ENCODE measurements at places on chromosomes 11 and 22.

DNA sequence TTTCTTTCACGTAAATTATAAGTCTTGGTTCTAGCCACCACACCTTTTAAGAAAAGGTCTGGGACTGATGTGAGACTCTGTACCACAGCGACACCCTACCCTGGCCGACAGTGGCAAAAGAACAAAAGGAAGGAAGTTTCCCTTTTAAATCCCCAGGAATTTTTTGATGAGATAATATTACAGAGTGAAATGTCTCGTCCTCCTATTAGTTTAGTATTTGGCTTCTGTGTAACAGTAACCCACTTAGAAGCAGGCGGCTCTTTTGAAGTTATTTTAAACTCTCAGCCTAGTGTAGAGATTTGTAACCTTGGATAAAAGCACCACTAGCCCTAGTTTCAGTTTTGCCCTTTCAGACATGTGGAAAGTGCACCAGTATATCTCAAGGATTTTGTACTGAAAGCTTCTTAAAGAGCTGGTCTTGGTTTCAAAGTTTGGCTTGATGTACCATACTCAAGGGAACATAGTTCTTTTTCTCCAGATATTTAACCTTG lies 84.1 kb downstream of the C22orf31 start:
- no peak for DNase-seq

DNA sequence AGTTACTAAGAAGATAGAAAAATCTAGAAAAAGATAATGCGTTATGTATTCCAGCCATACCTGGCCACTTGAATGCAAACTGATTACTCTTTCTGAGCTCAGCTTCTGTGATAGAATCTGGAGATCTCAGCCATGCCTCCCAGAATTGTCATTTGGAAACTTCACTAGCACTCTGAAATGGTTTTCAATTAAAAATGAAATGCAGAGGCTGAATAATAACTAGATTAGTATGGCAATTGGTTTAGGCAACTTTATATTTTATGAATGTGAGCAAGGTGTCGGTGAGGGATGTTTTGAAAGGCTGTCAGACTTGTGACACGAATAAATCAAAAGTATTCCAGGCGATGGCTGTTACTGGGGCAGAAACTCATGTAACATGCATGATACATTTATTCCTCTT lies 128.8 kb upstream of the SORL1-AS1 start:
- DNase-seq = no peak

DNA sequence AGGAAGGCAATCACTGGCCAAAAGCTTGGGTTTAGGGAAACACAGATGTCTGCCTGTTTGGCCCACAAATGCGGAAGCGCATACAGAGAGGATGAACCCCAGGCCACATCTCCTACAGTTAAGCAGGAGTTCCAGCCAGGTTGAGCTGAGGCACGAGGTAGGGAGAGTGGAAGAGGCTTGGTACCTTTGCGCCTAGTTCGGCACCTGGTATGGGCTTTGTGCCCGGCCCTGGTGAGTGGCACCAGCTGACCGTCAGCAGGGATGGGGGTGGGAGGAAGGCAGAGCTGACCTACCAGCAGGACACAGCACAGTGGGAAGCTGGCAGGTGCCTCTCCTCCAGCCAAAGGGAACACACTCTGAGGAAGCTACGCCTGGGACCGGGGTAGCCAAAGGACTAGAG lies 57.6 kb downstream of the KCNC1 start:
- no peak for DNase-seq

GRCh38 chr11:5275369-5276110 lies 5.8 kb upstream of the HBE1 start:
- no peak for DNase-seq

DNA sequence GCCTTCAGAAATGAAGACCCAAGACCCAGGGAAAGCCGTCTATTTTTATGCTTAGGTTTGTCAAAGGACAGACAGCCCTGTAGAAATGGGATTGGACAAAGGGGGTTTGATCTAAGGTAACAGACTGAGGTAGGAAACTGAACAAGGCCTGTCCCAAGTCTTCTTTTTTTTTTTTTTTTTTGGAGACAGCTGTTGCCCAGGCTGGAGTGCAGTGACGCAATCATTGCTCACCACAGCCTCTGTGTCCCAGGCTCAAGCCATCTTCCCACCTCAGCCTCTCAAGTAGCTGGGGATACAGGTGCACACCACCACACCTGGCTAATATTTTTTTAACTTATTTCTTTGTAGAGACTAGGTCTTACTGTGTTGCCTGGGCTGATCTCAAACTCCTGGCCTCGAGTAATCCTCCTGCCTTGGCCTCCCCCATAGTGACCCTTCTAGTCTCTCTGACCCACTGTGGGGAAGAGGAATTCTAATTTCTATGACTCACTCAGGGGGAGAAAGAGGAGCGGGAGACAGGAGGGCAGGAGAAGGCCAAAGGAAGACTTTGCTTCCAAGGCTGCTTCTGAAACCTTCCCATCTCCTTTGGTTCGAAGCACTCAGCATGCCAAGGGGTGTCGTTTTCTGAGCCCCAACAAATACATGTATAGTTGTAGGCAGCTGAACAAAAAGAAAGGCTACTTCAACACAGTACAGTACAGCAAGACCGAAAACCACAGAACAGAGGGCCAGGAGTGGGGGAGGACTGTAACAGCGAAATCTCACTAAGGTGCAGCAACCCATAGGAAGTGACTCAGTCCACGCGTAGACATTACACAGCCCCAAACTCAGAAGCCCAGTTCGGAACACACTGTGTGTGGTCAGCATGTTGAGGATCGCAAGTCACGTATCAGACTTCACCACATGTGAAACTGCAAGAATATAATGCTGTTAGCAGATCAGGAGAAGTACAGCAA lies 872 bp downstream of the TMA7B start:
- no peak for DNase-seq

DNA sequence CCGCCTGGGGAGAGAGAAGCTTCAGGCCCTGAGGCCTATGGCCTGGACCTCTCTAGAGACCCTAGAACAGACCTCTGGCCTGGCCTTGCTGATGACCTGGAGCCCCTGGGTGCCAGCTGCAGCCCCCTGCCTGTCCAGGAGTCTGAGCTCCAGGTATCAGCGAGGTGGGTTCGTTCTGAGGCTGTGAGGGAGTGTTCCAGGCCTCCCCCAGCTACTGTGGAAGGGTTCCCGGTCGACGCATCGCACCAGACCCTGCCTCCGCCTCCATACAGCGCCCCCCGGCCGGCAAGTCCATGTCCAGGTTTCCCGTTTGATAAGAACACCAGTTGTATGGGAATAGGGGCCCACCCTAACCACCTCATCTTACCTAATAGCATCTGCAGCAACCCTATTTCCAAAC lies 111.1 kb downstream of the KCNQ1 start:
- DNase-seq = no peak

- peak; percentile 71 for DNase-seq
Measured at GRCh38 chr22:19970479-19971275, 29.1 kb upstream of the TXNRD2 start.

DNA sequence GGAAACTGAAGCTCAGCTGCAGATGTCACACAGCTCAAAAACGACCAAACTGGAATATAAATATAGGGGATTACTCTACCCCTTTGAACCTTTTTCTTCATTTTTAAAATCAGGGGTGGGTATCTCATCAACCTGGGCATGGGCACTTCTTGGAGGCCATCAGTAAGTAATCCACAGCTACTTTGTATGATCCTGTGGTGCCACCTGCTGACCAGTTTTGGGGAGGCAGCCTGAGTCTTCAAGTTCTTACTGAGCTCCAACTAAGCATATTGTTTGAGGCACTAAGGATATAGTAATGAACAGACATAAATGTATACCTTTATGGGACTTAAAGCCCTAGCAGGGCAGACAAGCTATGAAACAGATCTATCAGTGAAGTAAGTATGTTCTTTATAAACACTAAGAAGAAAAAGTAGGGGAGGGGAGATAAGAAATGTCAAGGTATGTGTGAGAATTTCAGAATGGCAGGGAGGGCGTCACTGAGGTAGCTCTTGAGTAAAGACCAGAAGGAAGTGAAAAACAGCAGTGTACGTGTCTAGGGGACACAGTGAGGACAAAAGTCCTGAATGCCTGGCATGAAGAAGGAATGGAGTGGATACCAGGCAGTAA lies 18.4 kb downstream of the TUB start:
- DNase-seq = peak; percentile 90

GRCh38 chr11:69442807-69443137 lies 38.7 kb upstream of the LINC01488 start:
- no peak for DNase-seq

DNA sequence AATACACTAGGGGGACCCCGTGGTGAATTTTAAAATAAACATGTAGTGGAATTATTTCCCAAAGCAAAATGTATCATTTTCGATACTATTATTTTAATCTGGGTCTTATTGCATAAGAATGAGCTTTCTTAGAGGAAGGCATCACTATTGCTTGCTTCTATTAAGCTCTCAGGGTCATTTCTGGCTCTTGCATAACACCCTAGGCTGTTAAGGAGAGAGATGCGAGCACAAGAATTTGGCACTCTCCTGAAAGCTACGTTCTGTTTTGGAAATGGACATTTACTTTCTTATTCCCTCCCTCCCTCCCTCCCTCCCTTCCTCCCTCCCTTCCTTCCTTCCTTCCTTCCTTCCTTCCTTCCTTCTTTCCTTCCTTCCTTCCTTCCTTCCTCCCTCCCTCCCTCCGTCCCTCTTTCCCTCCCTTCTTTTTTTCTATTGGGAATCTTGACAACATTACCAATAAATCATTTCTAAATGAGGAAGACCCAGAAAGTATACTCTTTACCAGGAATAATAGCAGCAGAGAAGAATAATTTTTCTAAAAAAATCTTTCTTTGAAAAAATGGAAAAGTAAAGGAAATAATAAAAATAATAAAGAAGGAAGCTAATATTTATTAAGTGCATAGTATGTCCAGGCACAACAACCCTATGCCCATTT lies 83.6 kb upstream of the BDNF start:
- DNase-seq = no peak

GRCh38 chr11:34405079-34405858 lies 33.5 kb upstream of the CAT start:
- no peak for DNase-seq

DNA sequence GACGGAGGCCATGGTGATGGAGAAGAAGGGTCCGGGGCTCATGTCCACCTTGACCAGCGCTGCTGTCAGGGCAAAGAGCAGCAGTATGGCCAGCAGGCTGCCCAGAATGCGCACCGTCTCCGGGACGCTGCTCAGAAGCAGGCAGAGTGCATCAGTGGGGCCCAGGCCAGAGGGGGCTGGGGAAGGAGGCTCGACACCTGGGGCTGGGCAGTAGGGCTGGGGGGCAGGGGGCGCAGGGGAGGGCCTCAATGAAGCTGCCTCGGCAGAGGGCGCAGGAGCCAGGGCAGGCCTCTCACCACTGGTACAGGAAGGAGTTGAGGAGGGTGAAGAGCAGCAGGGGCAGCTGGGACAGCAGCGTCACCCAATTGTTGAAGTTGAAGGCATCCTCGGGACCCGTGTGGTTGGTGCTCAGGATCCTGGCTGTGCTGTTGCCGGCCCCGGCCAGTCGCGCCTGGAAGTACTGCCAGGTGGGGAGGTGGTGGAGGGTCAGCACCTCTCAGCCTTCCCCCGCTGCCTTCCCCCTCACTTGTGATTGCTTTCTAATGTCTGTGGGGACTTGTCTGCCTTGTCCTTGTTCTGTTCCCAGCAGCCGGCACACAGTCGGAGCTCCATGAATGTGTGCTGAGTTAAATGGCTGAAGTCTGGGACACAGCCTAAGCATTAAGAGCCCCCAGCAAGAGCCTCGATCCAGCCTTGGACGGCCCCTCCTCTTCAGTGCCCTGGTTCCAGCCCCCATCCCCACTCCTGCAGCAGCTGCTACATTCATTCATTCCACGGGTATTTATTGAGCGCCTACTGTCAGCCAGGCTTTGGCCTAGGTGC lies 2.3 kb downstream of the SLC29A2 start:
- no peak for DNase-seq

DNA sequence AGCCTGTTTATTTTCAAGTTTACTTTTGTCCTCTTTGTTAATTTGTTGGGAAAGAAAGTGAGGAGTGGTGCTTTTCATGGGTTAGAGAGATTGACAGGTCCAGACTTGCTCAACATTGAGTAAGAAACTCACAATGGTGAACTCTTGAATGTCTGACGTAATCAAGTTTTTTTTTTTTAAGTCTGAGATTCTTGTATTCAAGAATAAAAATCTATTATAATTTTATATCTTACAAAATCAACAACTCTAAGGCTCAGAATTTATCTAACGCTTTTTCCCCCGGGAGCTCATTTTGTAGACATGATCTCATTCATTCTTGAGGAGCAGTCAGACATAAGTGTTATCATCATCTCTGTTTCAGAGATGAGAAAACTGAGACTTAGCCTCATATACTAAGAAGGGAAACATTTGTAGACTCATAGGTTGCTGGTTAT lies 39.1 kb upstream of the SPTBN2 start:
- no peak for DNase-seq

DNA sequence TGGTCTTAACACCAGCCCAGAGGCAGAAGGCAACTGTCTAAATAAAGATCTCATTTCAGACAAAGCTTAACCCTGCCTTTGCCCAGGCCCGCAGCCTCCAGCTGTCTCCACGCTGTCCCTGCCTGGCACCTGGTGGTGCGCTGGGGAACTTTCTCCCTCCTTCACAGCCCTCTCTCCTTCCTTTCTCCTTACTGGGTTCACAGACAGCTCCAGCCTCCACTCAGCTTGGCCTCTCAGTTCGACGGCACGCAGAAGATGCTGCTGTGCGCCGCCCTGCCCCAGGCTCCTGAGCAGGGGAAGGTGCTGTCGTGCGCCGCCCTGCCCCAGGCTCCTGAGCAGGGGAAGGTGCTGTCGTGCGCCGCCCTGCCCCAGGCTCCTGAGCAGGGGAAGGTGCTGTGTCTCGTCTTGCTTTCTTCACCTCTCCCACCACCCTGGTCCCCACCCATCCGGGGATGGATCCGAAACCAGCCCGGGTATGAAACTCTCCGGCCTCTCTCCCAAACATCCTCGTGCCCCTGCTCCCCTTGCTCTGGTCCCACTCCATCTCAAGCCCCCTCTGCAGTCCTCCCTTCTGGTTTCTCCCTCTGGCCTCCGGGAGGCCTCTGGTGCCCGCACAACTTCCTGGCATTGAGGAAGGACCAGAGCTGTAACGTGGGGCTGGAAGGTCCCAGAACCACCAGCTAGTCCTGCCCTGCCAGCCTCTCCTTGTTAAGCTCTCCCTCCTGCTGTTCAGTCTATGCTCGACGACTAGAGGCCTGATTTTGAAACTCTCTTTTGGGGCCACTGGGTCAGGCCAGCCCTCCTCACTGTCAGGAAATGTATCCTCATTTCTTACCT lies 22.9 kb upstream of the JAM3 start:
- DNase-seq = no peak
